CMK (cell line): ENCODE measurements at places on chromosomes 11 and 22.

GRCh38 chr22:37998543-37998942 is 14.2 kb upstream of the SOX10 start:
- DNase-seq = no peak

DNA sequence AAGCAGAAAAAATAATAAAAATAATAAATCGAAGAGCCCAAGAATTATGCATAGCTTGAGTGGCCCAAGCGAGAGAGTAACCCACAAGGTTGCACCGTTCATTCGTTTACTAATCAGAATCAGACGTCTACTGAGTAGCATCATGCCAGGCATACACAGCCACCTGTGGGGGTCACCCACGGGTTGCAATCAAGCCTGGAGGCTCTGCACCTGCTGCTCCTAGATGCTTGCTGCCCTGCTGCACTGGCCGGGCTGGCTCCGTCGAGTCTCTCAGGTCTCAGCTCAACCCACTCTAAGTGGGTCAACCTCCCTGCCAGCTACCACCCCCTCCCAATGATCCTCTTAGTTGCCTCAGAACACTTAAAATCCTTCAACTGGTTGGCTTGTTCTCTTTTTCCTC is 2.0 kb upstream of the TESMIN start:
- DNase-seq = no peak

GRCh38 chr11:762421-763072 is 14.7 kb downstream of the GATD1 start:
- DNase-seq = no peak

DNA sequence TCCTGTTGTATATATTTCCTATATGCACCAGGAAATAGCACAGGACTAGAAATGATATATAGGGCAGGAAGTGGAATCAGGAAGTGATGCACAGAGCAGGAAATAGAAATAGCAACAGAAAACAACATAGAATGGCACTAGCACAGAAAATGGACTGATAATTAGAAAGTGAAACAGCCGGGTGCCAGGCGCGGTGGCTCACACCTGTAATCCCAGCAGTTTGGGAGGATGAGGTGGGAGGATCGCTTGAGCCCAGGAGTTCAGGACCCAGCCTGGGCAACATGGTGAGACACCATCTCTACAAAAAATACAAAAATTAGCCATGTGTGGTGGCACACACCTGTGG is 10.0 kb upstream of the RELT start:
- DNase-seq = no peak
